ENCODE measurements at places on chromosomes 16 and 17.

- no peak for DNase-seq
These were observed 22.2 kb downstream of the ITPRIPL2 start for GRCh38 chr16:19135896-19136438.

- DNase-seq, result no peak
These were observed 182.6 kb upstream of the SDK2 start for GRCh38 chr17:73826872-73827228.

DNA sequence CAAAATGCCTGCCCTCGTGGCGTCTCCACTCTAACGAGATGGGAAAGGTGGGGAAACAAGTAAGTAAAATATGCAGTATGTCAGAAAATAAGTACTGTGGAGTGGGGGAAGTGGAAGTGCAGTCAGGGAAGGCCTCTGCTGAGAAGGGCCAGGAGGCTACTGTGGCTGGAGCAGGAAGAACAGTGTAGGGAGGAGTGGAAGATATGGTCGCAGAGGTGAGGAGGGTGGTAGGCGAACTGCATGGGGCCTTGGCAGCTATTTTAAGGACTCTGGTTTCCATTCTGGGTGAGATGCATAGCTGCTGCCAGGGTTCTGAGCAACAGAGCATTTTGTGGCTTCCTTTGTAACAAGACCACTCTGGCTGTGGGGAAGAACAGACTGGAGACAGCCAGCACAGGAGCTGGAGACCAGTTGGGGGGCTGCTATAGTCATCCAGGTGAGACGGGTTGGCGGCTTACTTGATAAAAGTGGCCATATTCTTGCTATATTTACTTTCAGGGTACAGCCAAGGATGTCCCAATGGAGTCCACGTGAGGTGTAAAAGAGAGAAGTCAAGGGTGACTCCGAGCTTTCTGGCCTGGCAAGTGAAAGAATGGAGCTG is 42.6 kb downstream of the CYTH1 start:
- no peak for DNase-seq

- DNase-seq, result no peak
These were observed 66.3 kb downstream of the WIPI1 start for GRCh38 chr17:68390888-68391545.

DNA sequence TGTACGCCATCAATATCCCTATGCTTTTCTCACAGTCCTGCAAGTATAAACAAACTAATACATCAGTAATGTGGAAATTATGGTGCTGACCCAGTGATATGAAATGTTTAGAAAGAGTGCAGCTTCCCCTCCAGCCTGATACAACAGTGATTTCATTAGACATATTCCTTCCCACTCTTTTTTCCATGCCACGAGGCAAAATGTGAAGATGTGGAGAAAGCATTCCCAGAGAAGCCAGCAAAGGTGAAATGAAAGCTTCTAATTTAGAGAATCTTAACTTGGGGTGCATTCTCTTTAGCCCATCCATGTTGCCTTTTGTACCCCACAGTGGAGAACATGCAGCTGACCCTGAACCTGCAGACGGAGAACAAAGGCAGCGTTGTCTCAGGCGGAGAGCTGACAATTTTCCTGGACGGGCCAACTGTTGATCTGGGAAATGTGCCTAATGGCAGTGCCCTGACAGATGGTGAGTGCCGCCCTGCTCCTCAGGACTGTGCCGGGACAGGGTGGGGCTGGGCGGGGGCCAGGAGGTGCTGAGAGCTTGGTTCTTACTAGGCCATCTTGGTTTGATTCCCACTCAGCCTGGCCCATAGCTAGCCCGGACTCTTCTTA is 77.8 kb downstream of the WWP2 start:
- no peak for DNase-seq

DNA sequence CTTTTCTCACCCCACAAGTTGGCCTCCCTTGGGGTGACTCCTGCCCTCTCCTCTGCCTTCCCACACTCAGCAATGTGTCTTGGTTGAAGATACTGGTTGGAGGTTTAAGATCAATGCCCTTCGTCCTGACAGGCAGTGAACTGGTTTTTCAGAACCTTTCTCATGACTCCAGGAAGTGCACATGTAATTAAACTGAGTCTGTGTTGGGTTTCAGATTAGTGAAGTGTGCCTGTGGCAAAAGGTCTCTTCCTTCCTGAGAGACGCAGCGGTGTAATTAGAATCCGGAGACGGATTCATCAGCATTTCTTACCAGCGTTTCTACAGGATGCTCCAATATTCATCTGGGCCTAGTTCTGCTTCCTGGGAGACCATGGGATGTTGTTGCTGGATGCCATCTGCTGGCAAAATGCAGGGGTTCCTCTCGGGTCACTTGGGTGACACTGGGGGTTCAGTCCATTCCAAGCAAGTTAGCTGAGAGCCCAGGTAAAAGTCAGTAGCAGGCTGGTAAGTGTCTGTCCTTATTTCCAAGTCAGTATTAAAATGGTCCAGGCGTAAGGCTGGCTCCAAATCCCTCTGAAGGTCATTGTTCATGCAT is 233.3 kb downstream of the XYLT1 start:
- DNase-seq, result no peak

GRCh38 chr17:5943232-5943631 is 126.9 kb upstream of the WSCD1 start:
- DNase-seq, result no peak

GRCh38 chr17:44216694-44217093 is 2.8 kb downstream of the UBTF start:
- no peak for DNase-seq

DNA sequence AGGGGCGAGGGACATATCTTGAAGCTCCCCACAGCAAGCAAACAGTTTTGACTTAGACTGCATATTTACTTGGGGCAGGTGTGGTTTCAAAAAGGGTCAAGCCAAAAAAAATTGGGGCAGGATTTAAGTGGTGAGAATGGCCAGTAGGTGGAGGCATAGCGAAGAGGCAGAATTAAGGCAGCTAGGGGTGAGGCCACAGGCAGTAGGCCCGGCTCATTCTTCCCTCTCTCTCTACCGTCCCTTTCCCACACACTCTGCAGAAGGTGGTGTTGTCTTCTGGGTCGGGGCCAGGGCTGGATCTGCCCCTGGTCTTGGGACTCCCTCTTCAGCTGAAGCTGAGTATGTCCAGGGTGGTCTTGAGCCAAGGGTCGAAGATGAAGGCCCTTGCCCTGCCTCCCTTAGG is 2.6 kb downstream of the SHBG start:
- no peak for DNase-seq

GRCh38 chr17:77856551-77857305 is 101.8 kb upstream of the TNRC6C start:
- DNase-seq, result no peak

GRCh38 chr17:21453144-21453898 is 77.2 kb downstream of the KCNJ12 start:
- DNase-seq, result no peak

GRCh38 chr17:13476720-13477119 is 125.0 kb downstream of the HS3ST3A1 start:
- no peak for DNase-seq

DNA sequence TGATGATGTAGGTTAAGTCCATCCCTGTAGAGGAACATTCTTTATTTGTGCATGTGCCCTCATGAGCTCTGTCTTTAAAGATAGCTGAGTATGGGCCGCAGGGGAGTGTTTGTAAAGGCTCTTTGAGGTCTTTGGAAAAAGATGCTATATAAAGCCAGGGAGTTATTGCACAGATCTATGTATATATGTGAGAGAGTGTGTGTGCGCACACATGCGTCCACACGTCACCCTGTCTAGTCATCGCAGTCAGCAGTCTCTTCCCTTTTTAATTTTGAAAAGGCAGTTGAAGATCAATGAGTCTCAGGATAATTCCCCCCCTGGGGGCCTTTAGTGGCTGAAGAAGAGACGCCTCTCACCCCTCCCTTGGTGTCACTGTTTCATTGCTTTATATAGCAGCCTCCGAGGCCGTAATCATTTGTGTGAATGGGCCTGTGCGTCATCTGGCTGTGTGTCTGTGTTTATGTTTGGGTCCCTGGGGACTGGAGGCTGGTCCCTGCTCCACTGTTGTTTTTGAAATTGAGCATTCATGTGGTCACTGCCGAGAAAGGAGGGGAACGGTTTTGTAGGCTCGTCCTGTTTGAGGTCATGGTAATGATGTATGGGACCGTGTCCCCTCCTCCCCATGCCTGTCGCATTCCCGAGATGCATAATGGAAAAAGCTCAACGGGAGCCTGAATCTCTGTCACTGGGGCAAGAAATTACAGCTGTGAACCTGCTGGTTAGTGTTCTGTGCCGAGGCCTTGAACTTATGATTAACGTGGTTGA is 143.9 kb downstream of the SNX29 start:
- no peak for DNase-seq

- DNase-seq, result no peak
These were observed 44.7 kb downstream of the CYTH1 start for GRCh38 chr17:78737332-78737731.

GRCh38 chr17:75242461-75243042 is 18.9 kb downstream of the GGA3 start:
- DNase-seq, result no peak

GRCh38 chr16:81646561-81646960 is 132.5 kb upstream of the PLCG2 start:
- no peak for DNase-seq

GRCh38 chr17:81082177-81083073 is 47.5 kb downstream of the BAIAP2 start:
- no peak for DNase-seq

DNA sequence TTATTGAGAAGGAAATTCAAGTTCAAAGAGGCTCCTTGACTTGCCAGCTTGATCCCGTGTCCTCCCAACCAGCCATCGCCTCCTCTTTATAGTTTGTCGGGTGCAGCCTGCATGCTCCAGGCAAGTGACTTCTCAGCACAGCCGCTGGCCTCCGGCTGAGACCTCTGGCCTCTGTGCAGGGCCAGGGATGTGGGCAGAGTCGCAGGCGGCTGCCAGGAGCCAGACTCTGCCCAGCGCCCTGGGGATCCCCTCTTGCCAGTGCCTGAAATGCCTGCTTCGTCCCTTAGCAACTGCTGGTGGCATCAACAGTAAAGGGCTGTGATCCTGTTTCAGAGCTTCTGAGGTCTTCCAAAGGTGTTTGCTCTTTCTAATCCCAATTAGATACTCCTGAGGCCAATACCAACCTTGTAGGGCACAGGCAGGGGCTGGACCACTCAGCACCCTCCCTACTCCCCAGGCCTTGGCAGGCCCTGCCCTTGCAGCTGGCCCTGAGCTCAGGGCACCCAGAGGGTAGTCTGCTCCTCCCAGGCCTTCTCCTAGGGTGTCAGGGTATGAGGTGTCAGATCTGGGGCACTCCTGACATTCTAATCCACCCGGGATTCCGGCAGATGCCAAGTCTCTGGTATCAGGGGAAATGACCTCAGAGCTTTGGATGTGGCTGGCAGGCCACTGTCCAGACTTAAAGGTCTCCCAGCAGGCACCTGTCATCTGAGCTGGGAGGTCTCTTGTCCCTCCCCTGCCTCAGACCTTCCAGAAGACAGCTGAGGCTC is 68.0 kb upstream of the SIAH1 start:
- DNase-seq, result no peak
